ENCODE measurements at places on chromosomes 3 and 15.

DNA sequence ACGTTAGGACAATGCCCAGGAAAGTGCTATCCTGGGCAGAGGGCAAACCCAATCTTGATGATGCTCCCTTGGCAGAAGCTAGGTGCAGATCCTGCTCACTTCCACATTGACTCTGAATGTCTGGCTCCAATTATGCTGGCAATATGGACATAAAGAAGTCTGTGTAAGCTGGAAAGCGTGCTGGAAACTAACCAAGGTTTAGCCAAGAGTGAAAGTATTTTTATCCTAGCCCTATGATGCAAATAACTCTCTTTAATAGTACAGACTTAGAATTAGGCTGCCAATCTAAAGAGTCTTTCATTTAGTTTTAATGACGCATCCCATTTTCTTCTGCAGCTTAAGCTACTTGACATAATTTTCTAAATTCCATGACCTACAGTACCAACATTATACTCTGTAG, 571.8 kb downstream of the TUSC7 start:
- no peak for DNase-seq

GRCh38 chr3:34783876-34784275, 855.4 kb upstream of the ARPP21 start:
- DNase-seq = no peak

DNA sequence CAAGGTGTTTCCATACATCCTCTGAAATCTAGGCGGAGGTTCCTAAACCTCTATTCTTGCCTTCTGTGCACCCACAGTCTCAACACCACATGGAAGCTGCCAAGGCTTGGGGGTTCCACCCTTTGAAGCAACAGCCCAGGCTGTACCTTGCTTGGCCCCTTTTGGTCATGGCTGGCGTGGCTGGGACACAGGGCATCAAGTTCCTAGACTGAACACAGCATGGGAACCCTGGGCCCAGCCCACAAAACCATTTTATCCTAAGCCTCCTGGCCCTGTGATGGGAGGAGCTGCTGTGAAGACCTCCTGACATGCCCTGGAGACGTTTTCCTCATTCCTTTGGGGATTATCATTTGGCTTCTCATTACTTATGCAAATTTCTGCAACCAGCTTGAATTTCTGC, 739.0 kb upstream of the NECTIN3 start:
- no peak for DNase-seq

- DNase-seq = no peak
Measured at GRCh38 chr3:127550468-127551157, 39.9 kb downstream of the TPRA1 start.

- DNase-seq = no peak
Measured at GRCh38 chr3:183844606-183845005, 19.2 kb upstream of the MAP6D1 start.

GRCh38 chr15:66169023-66169422, 84.5 kb downstream of the MEGF11 start:
- DNase-seq = no peak

- no peak for DNase-seq
Measured at GRCh38 chr3:188602111-188602510, 448.2 kb downstream of the LPP start.

DNA sequence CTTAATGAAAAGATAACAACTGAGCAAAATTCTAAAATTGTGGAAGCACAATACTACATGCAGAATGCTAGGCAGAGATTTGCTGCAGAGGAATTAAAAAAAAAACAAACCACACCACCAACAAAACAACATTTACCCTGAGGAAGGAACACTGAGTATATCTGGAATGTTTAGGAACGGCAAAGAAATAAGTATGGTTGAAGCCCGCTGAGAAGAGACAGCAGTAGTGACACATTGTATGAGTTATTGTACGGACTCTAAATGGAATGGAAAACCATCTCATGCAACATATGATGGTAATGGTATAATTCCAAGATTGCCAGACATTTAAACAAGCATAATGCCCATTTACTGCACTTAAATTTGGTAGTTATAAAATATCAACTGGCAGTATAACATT, 568.2 kb upstream of the CCDC54 start:
- no peak for DNase-seq

DNA sequence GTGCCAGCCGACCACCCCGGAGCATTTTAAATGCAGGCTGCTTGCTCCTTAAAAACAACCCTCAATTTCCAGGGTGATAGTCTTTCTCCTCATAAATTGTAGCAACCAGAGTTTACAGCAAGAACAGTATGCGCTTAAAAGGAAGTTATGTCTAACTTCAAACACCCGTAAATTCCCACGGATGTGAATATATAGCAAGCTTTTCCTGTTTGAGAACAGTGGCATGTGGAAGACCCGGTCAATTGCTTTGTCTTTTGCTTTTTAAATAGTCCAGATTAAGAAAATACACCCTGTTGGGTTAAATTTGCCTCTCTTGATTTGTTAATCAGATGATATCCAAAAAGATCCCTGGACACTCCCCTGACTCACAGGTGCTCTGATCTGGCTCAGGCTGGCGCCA, 20.8 kb downstream of the MRPS25 start:
- no peak for DNase-seq

DNA sequence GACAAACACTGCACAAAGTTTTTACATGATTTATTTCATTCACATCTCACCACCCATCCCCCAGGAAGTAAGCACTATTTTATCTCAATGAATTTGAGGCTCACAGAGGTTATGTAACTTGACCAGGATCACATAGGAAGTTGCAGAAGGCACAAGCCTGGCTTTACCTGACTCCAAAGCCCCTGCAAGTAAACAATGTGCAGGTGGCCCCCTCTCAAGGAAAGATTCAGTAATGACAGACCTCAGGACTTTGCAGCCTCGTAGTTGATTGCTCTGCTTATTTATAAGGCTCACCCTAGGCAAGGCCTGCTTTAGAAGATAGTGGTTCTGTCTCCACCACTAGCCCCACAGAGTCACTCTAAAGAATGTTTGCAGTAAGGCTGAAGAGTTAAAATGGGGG, 79.8 kb upstream of the MDFIC2 start:
- DNase-seq = no peak

GRCh38 chr15:54481819-54482218, 503.6 kb downstream of the UNC13C start:
- DNase-seq = no peak

GRCh38 chr15:77187751-77188464, 117.0 kb upstream of the TSPAN3 start:
- DNase-seq = no peak

DNA sequence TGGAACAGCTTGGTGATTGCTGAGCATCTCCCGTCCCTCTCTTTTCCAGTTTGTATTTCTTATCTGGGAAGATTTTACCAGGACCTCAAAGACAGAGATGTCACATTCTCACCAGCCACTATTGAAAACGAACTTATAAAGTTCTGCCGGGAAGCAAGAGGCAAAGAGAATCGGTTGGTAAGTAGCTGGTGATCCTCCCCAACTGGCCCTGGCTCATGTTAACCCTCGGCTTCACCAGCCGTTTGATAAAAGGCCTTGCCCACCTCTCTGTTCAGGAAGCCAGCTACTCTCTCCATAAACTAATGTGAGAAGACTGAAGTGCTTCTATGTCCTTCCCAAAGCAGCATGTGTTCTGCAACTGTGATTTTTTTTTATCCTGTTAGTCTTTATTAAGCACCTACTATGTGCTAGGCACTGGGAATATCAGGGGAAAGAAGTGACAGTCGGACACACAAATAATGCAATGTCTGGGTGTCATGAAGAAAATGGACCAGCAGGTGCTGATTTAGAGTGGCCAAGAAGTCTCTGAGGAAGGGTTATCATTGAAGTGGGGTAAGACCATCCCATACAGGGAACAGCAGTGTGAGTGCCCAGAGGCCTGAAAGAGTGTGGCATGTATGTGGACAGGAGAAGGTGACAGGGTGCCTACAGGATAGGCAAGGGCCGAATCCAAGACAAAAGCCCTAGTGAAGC, 1.2 kb downstream of the MANF start:
- no peak for DNase-seq

- DNase-seq = no peak
Measured at GRCh38 chr3:145006271-145006670, 1034.6 kb downstream of the DIPK2A start.

DNA sequence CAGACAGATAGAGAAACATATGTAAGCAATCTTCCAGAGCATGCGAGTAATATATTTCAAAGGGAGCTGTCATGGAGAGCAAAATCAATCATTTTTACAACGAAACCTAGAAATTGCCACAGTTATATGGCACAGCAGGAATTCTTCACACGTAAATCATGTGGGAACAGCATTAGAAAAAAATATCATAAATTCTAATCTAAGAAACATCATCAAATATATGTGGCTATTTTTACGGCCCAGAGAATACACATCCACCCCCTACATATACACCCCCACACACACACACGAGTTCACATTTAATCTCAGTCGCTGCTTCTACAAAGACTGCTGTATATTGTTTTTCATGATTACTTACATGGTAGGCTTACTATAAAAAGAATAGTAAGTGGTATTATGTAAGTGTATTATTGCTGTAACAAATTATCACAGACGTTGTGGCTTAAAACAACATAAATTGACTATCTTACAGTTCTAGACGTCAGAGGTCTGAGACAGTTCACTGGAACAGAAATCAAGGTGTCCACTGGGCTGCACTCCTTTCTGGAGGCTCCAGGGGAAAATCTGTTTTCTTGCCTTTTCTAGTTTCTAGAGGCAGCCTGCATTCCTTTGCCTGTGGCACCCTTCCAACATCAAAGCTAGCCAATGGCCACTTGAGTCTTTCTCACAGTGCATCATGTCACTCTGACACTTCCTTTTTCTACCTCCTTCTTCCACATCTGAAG, 363.3 kb downstream of the ULK4 start:
- DNase-seq = no peak

GRCh38 chr3:13693441-13693840, 144.5 kb downstream of the FBLN2 start:
- no peak for DNase-seq

GRCh38 chr3:16871915-16872842, 12.6 kb upstream of the PLCL2 start:
- DNase-seq = no peak

DNA sequence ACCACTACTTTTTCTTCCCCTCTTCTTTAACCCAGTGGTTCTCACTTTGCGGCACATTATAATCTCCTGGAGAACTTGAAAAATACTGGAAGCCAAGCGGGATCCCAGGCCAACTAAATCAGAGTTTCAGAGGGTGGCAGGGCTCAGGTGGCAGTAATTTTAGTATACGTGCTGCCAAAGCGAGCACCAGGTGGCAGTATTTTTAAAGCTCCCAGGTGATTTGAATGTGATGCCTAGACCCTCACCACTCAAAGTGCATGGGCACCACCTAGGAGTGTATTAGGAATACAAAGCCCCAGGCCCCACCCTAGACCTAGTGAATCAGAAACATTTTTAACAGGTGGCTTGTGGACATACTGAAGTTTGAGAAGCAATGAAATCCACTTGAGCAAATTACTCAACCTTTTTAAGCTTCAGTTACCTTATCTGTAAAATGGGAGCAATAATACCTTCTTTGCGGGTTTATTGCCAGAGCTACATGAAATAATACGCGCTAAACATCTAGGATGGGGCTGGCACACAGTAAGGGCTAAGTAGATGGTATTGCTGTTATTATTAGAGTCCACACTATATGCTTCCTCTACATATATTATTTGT, 8.3 kb downstream of the B3GALNT1 start:
- DNase-seq = peak; percentile 7

DNA sequence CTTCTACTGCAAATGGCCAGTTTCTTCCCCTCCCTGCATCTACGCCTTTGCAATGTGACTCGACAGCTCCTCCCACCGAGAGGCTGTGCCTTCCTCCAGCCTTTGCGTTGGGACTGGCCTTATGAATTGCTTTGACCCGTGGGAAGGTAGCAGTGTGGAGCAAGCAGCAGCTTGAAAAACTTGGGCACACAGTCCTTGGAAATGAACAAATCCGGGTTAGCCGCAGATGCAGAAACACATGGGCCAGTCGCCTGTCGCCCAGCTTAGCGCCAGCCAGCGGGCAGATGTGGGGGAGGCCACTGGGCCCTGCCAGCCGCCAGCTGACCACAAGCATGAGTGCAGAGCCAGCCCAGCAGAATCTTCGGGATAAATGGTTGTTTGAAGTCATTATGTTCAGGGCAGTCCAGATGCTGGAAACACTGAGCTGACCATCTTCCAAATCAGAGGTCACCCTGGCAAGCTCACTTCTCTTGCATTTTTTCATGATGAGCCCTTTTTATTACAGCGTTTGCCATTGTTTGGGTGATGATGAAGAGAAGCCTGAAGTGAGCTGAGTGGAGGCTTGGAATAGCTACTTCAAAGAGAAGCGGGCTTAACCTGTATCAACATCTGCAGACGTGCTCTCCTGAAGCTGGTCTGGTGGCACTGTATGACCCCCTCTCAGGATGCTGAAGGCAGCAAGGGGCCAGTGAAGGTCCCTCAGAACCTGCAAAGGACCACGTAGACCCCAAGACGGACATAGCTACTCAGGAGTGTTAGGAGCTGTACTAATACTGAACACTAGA, 9.8 kb downstream of the SELENOS start:
- no peak for DNase-seq

- no peak for DNase-seq
Measured at GRCh38 chr15:78216276-78217104, 17.9 kb downstream of the ACSBG1 start.

DNA sequence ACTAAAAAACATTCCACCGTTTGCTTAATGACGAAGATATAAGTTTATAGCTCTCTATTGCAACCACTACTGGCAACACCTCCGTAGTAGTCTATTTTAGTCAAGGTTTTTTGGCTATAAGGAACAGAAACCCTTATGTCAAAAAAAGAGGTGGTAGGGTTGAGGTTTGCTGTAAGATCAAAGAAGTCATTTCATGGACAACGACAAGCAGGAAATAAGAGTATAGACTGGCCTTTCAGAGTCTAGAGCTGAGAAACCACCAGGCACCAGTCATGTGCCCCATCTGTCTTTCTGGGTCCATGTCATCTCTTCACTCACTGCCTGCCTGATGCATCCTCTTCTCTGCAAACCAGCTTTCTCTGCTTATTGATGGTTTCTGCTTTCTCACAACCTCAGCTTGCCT, 42.7 kb downstream of the THBS1 start:
- DNase-seq = no peak

DNA sequence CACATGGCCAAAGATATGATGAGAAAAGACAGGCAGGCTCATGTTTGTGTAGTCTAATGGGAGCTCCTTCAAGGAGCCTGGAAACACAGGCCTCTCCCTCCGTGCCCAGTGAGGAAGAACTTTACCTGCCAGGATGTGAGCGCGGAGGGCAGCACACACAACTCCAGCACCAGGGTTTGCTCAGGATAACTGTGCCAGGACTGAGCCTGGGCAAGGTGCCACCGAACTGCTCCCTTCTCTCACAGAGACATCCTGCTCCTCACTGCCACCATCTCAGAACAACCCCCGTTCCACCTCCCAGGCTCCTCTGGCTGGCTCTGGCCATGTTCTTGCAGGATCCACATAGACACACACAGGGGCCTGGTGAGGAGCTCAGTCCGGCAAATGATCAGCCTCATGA, 87.4 kb downstream of the NUP210 start:
- DNase-seq = no peak

- DNase-seq = no peak
Measured at GRCh38 chr3:181824961-181825360, 113.2 kb downstream of the SOX2 start.

All from NCI-H345 (cell line).